Fibroblast of skin of back (primary cell): ENCODE measurements at places on chromosomes 6 and 20.

- DNase-seq, result no peak
Observed at GRCh38 chr6:45533386-45533785, 155.7 kb upstream of the SUPT3H start.

DNA sequence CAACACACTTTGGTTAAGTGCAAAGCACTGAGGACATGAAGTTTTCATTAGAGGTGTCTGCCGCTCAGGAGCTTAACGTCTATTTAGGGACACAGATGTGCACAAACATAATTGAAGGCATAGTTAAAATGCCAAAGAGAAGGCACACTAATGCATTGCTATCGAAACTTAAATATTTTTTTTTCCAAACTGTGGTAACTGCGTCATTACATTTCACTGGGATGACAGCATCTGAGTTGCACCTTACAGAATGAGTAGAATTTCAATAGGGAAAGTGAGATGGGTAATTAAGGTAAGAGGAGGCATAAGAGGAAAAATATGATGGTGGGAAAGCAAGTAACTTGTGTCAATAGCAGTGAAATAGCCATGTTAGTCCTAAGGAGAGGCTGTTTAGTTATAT is 75.1 kb upstream of the ADGRG6 start:
- no peak for DNase-seq

DNA sequence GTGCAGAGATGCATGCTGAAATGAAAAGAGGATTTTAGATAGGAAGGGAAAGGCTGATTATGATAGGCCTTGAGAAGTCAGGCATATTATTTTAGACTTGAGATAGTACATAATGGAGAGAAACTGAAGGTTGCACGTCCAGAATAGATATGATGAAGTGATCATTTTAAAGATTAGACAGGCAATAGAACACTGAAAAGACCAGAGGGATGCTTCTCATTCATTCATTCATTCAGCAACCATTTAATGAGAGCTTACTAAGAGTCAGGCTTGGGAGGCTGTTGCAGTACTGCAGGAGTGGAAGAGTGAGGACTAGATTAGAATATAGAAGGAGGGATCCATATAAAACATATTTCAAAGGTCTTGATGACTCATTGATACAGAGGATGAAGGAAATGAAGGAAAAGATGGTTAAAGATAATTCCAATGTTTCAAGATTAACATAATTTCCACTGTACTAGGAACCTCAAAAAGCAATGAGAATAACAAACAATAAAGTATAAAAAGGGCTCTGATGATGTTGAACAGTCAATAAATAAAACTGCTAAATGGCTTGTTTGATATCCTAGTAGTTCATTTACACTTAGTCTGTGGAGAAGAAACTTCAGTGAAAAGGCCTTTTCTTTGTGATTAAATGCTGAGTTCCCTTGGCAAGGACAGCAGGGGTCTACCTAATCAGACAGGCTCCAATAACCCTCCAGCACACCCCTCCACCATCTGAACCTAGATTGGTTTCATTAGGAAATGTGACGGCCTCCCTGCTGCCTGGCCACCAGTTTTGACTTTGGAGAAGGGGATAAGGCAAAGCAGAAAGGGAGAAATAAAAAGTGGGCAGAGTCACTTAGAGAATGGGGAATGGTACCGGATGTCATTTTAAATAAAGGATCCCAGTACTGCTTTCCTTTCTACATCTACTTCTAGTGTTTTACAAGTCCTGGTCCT is 5.3 kb upstream of the FBXO9 start:
- no peak for DNase-seq

- no peak for DNase-seq
Observed at GRCh38 chr20:60090631-60091030, 132.4 kb downstream of the CDH26 start.

DNA sequence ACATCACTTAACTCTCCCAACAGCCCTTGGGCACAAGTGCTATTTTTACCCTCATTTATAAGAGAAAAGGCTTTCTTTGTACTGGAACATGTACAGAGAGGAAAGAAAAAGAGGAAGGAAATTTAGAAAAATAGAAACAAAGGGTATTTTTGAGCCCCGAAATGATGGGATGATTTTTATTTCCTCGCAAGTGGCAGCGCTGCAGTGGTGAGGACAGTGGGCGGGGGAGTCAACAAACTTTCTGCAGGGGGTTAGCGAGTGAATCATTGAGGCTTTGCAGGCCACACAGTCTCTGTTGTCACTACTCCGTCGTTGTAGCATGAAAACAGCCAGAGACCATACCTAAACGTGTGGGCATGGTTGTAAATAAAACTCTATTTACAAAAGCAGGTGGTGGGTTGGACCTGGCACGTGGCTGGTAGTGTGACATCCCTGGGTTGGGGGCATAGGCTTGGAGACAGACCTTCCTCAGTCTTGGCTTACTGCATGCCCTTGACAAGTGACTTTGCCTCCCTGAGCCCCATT is 25.5 kb upstream of the OCSTAMP start:
- DNase-seq, result no peak

GRCh38 chr6:34912715-34913464 is 23.8 kb downstream of the ANKS1A start:
- peak; percentile 62 for DNase-seq

DNA sequence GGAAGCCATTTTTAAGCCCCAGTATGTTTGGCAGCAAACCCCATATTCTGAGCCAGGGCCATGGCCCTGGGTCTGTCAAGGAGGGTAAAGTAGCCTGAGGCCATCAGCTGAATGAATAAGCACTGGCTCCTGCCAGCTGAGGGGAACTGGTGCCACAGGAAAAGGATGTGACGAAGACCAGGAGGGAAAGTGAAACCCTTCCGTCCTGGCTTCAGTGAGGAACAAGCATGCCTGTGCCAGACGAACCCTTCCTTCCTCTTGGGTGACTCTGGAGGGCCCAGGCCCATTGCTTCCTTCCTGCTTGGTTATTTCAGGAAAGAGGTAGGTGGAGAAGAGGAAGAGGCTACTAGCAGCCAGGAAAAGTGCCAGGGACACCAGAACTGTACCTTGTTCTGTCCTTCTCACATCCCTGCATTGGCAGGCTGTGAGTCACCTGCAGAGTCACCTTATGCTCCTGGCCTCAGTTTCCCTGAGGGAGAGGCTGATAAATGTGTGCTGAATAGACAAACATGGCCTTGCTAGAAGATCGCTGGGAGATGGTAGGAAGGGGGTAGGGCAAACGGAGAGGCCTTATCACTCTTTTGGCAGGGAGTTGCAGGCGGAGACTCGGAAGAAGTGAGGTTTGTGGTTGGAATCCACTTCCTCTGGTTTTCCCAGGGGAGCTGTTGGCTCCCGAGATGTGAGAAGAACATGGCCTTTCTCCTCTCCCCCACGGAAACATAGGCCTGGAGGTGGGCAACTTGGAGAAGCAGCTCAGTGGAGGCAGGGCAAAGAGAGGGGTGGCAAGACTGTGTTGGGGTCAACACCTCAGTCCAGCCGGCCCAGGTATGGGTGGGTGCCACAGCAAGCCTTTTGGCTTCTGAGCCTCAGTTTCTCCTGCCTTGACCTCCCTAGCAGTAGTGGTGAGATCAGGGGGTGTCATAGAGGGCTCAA is 37.4 kb downstream of the COX4I2 start:
- peak; percentile 87 for DNase-seq

GRCh38 chr20:10747019-10747418 is 73.2 kb upstream of the JAG1 start:
- no peak for DNase-seq

GRCh38 chr20:21322921-21323331 is 19.8 kb downstream of the XRN2 start:
- DNase-seq, result no peak

DNA sequence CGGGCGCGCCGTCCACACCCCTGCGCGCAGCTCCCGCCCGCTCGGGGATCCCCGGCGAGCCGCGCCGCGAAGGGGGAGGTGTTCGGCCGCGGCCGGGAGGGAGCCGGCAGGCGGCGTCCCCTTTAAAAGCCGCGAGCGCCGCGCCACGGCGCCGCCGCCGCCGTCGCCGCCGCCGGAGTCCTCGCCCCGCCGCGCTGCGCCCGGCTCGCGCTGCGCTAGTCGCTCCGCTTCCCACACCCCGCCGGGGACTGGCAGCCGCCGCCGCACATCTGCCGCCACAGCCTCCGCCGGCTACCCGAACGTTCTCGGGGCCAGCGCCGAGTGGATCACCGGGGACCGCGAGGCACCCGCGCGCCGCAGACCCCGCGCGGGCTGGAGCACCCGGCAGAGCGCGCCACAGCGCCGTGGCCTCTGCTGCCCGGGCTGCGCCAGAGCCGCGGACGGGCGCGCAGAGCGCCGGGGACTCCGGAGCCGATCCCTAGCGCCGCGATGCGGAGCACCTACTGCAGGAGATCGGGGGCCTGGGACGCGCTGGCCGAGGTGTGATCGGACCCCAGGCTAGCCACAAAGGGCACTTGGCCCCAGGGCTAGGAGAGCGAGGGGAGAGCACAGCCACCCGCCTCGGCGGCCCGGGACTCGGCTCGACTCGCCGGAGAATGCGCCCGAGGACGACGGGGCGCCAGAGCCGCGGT is at the start of gene BMP2:
Gene BMP2 (plus strand): TSS at position 151 of the 692 bp plus-strand sequence. CDS start 2,441 bp downstream, outside the sequence.
- DNase-seq, result peak; percentile 61

DNA sequence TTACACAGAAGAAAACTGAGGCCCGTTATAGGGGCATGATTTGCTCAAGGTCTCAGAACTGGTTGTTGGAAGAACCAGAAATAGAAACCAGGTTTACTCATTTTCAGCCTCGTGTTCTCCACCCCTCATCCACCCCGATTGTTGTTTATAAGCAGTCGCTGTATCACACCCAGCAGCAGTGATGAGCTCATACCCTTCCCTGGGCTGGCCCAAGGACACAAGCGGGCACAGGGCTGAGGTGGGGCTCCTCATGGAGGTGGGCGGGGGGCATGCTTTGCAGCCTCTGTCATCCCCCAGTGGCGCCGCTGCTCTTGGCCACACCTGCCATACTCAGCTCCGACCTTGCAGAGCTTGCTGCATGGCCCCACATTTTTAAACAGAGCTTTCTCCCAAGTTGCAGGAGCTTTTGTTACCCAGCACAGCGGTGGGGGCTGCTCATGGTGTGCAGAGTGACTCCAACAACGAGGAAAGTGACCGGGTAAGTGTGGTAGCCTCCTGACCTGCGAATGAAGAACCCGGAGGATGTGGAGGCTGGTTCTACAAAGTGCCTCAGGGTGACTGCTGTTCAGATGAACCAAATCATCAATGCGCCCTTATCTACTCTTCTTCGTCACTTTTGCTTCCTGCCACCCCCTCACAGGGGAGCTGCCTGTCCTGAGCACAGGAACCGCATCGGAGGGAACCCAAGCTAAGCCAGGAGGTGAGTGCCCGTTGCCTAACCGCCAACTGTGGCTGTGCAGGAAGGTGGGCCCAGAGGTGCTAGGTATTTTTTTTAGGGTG is 43.6 kb upstream of the NKX2-2 start:
- DNase-seq, result no peak

- DNase-seq, result no peak
Observed at GRCh38 chr6:33914645-33915044, 110.8 kb upstream of the MLN start.

DNA sequence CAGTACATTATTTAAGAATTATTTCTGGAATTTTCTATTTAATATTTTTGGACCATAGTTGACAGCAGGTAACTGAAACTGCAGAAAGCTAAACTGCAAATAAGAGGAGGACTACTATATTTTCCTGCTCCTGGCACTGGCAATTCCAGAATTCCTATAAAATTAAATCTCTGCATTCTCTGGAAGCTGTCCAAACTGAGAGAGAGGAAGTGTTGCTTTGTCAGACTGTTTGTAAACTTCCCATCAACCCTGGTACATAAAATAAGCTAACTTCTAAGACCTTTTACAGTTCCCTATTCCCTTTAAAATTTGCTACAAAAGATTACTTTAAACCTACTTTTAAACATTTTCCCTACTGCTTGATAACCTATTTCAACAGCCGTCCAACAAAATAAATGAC is 196.1 kb upstream of the RUNX2 start:
- DNase-seq, result peak; percentile 55

- DNase-seq, result no peak
Observed at GRCh38 chr20:3166338-3166912, 6.8 kb upstream of the FASTKD5 start.

DNA sequence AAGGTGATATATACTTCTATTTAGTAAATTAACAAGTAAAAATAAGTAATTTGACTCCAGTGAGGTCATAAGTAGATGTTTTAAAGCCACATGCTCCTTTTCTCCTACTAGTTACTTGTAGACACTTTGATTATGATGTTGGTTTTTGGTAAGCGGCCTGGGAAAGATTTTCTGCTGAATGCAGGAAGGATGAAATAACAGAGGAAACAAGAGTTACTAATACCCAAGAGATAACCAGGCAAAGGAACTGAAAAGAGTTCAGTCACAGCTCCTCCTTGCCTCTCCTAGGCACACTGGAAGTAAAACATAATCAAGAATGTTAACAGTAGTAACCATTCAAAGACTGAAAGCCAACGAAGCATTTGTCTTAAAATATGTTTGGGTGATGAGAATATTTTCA is 203.3 kb downstream of the RNGTT start:
- peak; percentile 26 for DNase-seq

DNA sequence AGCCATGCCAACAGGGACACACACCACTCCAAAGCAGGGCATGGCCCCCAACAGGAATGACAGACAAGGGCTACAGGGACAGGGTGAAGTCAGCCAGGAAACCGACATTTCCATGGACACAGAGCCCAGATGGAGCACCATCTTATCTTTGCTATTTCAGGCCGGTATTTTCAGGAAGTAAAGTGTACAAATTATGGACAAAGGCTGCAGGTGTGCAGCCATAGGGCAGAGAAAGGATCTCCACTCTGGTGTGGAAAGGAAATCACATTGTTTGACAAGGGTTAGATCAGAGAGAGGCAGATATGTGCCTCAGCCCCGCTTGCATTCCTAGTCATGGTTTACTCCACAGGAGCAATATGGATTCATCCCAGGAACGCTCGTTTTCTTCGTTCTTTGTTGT is 81.7 kb upstream of the SLC22A23 start:
- DNase-seq, result no peak

- peak; percentile 71 for DNase-seq
Observed at GRCh38 chr20:35200267-35200666, 26.2 kb upstream of the MMP24 start.

- DNase-seq, result no peak
Observed at GRCh38 chr20:364905-365794, 15.4 kb upstream of the TRIB3 start.

- no peak for DNase-seq
Observed at GRCh38 chr6:165621940-165622339, 41.1 kb downstream of the PDE10A start.

DNA sequence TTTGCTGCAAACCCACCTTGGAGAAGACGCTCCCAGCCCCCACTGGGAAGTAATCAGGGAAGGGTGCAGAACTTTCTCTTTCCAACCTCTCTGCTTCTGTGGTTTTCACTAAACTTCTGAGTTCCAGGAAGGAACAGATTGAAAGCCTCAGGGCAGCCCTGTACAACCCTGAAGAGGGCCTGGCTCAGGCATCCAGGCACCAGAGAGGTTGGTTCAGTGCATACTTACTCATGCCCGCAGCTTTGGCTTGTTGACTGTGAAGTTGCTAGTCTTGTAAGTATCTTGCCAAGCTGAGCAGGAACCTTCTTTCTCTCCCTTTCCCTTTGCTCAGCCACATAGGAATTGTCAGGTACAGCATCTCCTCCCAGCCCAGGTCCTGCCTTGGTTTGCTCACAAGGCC is 272.2 kb upstream of the FOXQ1 start:
- no peak for DNase-seq

DNA sequence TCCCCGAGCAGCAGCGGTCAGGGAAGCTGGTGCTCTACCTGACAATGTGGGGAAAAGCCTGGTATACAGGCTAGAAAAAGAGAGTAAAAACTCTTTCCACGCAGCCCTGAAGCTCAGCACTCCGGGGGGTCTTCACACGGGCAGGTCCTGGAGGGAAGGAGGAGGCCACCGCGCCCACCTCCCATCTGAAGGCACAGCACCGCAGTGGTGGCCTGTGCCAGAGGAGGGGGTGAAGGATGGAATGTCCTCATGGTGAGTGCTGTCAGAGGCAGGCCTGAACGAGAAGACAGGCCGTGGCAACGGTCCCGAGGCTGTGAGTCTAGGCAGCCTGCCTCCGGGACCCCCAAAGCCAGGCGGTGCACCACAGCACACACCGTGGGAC is 5.8 kb downstream of the SLC2A4RG start:
- no peak for DNase-seq
